A172 (cell line): ENCODE measurements at places on chromosomes 13 and 19. TPM values are rescaled to one million over a fixed set of nuclear protein-coding genes. Genes with fewer than 3 reads are reported as not detected.
A peak's percentile ranks its signal among the peaks of the same experiment; 100 is the strongest.

DNA sequence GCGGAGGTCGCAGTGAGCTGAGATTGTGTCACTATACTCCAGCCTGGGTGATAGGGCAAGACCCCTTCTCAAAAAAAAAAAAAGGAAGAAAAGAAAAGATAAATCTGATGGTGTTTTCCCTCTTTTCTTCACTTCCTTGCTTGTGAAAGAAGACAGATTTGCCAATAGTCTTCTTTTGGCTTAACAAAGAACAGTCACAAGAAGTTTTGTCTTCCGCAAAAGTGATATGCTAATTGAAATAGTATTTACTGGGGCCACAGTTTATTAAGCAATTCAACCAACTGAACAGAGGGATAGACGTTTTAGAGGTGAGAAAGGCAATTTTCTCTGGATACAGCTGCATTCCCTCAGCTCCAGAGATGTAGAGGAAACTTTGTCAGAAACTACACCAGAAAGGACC, 22.9 kb upstream of the PLAUR start:
- DNase-seq = no peak

- DNase-seq = no peak
Observed at GRCh38 chr13:30773561-30773960, 38.2 kb downstream of the ALOX5AP start.

Gene MBD3L3
- total RNA-seq = not detected in 2 replicates

GRCh38 chr19:35421362-35421761, 26.7 kb upstream of the FFAR2 start:
- no peak for DNase-seq

Gene CDX2
- not detected in 2 replicates for total RNA-seq

GRCh38 chr13:50075619-50076097, 60.4 kb downstream of the KCNRG start:
- DNase-seq = no peak

Gene REEP6
- 4.1 and 4.3 TPM in 2 replicates for total RNA-seq

DNA sequence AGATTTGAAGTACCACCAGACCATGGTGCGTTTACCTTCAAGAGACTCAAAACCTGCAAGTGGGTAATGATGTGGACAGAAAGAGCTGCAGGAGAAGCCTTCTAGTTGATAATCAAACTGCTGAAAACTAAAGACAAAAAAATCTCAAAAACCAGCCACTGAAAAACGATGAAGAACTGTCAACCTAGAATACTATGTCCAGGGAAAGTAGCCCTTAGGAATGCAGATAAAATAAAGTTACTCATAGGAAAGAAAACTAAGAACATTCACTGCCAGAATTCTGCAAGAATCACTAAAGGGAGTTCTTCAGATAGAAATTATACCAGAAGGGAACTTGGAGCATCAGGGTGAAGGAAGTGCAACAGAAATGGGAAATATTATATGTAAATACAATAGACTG, 5.3 kb downstream of the ZNF470 start:
- no peak for DNase-seq

DNA sequence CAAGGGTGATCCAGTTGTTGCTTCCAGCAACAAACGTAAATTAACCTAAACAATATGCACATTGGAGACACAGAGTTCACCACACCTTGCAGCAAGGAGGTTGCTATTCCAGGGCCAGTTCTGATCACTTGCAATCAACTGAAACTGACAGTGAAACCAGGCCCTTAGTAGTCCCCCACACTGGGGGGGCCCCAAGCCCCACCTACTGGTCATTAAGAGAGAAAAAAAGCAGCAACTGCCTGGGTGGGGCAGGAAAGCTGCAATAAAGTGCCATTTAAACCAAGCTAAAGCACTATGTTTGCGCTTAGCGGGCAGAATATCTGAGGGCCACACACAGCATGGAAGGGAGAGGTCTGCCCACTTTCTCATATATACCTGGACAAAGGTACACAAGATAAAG, 51.5 kb downstream of the ATP7B start:
- DNase-seq = no peak

DNA sequence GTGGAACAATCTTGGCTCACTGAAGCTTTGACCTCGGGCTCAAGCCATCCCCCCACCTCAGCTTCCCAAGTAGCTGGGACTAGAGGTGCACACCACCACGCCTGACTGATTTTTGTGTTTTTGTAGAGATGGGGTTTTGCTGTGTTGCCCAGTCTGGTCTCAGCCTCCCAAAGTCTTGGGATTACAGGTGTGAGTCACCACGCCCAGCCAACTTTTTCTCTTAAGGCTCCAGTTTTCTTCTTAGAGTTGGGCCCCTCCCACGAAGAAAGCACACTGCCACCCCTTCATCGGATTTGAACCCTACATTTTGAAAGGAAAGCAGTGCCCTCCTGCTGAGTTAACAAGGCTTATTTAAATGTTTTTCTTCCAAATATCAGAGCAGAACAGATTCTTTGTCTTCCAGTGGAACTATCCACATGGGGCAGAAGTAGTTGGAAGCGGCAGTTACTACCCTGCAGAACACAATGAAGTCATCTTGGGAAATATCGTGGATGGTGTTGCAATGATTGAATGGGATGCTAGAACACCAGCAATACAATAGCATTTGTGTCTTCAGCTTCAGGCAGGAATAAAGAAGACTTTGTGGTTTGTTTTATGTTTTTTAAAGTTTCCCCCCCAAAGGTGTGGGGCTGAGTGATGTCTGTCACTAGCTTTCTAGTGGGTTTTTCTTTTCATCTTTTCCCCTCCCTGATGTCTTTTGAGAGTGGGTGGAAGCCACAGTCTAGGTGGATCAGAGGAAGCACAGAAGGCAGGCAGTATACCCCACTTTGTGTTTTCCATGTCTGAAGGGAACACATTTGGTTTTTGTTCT, 8.9 kb downstream of the ACTN4 start:
- no peak for DNase-seq

DNA sequence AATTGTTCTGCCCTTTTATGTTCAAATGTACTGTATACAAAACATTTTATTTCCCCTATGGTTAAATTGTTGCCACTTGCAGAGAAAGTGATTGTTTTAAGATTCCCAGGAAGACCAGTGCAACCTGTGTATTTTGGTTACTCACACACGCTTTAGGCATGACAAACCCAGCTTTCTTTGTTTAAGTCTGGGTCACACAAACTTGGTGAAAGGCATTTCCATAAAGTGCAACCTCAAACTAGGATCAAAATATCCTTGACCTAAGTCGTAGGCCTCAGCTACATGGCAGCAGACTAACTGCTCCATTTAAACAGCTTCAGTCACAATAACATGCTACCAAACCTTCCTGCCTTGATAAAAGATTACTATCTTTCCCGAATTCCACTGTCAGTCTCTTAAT, 639.0 kb upstream of the PRR20A start:
- DNase-seq = no peak

GRCh38 chr19:10603084-10603872, 16.2 kb upstream of the AP1M2 start:
- no peak for DNase-seq

DNA sequence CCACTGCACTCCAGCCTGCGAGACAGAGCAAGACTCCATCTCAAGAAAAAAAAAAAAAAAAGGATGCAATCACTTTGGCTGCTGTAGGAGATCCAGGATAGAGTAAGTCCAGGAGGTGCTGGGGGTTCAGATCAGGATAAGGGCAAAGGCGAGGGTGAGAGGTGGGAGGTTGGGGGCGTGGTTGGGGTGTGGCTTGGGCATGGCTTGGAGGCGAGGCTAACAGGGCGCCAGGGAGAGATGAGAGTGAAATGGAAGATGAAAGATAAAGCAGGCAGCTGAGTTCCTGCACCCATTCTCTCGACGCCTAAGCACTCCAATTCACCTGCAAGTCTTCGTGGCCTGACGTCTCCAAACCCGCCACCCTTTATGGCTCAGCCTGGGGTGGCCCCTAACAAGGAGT, 25.0 kb upstream of the ZNRF4 start:
- DNase-seq = no peak

DNA sequence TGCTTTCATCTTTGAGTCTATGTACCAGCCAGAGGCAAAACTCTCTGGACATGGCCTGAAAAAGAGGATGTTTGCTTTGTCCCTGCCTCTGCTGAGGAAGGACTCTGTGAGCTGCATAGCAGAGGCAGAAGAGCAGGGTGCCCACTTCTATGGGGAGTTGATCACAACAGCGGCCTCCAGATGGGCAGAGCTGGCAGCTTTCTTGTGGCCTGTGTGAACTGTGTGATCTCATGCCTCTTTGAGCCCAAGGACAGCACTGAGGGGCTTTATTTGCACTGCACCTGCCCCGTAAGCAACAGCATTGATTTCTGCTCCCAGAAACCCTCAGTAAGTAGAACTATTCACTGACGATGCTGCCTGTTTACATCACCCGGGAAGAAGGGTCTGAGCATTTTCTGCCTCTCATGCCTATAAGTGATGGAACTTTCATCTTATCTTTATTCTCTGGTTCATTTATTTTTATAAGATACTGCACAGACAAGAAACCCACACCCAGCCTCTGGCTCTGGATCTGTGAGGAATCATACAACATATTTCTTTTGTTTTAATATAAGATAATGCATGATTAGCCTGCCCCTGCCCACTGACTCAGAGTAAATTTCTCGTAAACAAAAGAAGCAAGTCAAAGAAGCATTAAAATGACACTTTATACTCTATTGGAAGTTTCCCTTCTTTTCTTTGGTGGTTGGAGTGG, 244.2 kb upstream of the SOX21 start:
- DNase-seq = no peak

GRCh38 chr19:18202778-18203407, 949 bp downstream of the RAB3A start:
- DNase-seq = no peak

DNA sequence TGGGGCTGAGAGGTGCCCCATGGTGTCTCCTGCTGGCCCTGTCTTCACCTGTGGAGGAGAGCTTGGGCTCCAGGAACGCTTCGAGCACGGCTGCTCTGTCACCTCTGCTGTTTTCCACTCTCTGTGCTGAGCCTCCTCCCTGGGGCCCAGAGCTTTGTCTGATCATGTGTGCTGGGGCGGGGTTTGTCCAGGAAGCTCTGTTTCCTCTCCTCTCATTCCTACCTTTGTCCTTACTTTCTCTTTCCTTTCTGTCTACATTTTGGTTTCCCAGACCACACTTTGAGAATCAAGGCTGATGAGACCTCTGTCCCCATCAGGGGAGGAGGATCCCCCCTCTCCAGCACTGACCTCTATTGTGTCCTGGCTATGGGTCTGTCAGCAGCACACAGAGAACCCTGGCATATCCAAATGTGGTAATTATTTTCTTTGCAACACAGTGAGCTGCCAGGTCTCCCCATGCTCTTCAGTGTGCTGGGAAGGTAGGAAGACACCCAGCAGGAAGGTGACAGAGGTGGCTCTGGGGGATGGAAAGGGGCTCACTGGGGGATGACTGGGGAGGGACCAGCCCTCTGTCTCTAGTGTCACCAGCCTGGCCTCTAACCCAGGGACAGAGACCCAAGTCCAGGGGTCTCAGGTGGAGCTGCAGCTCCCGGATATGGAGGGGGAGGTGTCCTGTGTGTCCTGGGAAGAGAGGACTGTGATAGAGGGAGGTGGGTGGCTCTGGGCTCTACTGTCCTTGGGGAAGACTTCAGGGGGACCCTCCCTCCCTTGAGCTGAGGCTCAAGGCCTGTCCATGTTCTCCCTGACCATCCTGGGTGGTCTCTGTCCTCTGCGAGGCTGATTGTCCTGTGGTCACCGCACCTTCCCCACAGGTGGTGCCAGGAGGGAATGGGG, at the start of gene CEACAM1:
Gene CEACAM1 (minus strand): TSS at position 128 of the 894 bp plus-strand sequence. CDS start 107 bp downstream, at position 21.
- DNase-seq = peak; percentile 38

DNA sequence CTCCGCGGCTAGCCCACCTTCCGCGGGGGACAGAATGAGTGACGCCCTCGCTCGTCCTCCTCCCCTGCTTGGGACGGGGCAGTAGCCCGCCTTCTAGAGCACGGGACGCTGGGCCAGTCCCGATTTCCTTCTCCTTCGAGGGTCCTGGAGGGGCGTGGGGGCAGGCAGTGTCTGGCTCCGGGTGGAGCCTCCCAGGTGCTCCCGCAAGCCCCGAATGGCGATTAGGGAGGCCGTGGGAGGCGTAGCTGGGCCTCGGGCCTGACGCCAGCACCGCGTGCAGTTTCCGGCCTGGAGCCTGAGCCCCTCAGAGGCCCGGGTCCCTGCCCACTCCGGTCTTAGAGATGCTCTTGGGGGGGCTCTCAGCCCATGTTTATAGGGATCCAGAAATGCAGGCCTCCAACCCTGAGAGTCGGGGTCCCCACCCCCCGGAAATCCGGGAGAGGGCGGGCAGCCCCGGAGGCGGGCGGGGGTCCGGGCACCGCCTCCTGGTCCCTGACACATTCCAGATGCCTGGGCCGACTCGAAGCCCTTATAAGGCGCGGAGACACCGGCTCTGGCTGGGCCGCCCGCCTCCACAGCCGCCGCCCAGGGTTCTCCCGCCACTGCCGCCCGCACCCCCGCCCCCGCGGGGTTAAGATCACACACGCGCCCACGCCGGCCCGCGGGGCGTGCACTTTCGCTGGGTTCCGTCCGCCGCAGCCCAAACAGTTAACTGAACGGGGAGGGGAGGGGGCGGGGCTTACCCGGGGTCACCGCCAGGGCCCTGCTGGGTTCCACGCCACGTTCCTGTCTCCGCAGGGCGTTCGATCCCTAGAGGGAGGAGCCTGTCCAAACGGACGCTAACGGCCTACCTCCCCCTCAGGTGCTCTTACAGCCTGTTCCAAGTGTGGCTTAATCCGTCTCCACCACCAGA, 1.5 kb downstream of the MYADM start:
- DNase-seq = peak; percentile 89

DNA sequence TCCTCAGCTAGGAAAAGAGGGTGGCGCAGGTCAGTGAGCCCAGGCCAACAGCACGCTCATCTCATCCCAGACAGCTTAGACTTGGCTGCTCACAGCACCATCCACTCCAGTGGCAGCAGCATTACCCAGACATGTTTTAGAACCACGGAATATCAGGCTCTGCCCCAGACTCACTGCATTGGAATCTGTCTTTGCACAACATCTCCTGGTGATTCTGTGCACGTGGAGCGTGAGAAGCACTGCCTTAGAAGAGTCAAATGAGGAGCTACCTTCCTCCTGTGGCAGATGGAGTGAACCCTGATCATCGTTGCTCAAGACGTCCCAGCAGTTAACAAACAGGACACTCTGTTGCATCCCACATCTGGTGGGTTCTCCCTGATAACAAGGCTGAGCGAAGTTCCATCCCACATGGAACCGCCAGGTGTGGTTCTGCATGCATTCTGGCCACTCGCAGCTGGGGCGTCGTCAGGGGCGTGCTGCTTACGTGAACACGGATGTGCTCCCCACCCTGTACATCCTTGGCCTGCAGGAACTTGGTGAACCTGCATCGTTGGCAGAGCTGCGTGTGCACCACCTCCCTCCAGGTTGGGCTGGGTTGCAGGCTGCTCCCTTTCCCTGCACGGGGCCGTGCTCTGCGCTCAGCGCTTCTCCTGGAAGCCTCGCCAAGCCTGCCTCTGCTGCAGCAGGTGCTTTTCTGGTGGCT, 25.2 kb upstream of the ATP11A start:
- DNase-seq = no peak

Gene ZNF763
- total RNA-seq = 1.1 TPM in 1 of 2 replicates, not detected in the other

Gene TMC4
- total RNA-seq = not detected in 2 replicates

Gene PROZ
- not detected in 2 replicates for total RNA-seq

Gene MPND
- 6.4 and 6.6 TPM in 2 replicates for total RNA-seq

Gene NFKBIB
- total RNA-seq = 16.3 and 17.1 TPM in 2 replicates

Gene PRR22
- total RNA-seq = 0.41 and 2.0 TPM in 2 replicates

Gene ZNF99
- total RNA-seq = not detected in 2 replicates

DNA sequence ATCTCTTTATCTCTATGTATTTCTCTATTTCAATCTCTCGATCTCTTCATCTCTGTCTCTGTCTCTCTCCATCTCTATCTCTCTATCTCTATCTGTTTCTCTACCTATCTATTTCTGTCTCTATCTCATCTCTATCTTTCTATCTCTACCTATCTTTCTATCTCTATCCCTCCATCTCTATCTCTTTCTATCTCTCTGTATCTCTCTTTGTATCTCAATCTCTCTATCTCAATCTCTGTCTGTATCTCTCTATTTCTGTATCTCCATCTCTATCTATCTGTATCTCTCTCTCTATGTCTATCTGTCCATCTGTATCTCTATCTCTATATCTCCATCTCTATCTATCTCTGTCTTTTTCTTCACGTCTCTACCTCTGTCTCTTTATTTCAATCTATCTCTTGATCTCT, 25.2 kb downstream of the TNFSF9 start:
- no peak for DNase-seq
